ENCODE measurements at places on chromosomes 5 and 9. TPM values are rescaled to one million over a fixed set of nuclear protein-coding genes. Genes with fewer than 3 reads are reported as not detected.

The LCN15 gene
- not detected for total RNA-seq

The ZNF483 gene
- total RNA-seq, result 9.3 TPM

DNA sequence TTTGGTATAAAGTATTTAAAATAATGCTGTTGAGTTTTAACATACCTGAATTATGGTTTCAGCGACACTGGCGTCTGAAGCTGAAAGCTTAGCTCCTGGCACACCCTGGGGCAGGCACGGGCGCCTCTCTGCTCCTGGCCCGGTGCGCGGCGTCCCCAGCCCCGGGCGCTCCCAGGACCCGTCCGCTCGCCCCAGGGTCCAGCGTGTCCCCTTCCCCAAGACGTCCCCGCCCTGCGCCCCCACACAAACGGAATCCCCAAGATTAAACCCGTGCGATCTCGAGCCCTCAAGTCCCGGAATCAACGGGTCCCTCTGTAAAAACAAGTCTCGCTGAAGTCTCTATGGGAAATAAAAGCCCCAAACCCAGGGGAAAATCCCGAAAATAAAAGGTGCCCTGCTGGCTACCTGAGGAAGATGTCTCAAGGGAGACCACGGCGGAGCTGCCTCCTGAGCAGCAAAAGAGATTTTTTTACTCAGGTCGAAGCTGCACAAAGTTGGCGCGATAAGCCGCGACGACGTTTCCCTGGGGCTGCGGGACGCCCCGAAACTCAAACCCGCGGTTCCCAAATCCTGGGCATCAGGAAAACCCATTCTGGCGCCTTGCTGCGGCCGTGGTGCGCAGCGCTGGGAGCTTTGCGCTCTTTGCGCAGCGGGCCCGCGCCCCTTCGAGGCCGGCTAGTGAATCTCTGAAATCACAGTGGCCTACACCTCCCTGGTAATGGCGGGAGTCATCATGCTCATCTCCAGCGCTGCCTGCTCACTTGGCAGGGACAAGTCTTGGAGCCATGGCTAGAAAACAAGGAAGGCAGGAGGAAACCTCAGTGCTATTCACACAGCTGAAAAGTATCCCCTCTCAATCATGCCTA lies 6.3 kb upstream of the IFNA8 start:
- peak; percentile 18 for DNase-seq

- no peak for DNase-seq
Observed at GRCh38 chr5:29469581-29469980, 1723.9 kb upstream of the CDH6 start.

DNA sequence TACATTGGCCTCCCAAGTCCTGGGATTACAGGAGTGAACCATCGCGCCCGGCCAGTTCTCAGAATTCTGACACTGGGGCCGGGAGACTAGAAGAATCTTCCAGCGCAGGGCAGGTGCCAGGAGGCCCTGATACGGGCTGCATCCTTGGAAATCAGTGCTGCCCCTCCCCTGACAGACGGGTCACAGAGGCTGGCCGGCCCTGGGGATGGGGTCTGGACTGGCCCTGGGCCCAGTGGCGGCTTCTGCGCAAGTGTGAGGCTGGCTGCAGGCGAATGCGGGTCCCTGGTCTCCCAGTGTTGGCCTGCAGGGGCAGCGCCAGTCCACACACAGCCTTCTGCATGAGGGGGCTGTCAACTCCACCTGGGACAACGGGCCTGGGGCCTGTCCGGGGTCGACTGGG lies 831 bp upstream of the TBC1D9B start:
- no peak for DNase-seq

DNA sequence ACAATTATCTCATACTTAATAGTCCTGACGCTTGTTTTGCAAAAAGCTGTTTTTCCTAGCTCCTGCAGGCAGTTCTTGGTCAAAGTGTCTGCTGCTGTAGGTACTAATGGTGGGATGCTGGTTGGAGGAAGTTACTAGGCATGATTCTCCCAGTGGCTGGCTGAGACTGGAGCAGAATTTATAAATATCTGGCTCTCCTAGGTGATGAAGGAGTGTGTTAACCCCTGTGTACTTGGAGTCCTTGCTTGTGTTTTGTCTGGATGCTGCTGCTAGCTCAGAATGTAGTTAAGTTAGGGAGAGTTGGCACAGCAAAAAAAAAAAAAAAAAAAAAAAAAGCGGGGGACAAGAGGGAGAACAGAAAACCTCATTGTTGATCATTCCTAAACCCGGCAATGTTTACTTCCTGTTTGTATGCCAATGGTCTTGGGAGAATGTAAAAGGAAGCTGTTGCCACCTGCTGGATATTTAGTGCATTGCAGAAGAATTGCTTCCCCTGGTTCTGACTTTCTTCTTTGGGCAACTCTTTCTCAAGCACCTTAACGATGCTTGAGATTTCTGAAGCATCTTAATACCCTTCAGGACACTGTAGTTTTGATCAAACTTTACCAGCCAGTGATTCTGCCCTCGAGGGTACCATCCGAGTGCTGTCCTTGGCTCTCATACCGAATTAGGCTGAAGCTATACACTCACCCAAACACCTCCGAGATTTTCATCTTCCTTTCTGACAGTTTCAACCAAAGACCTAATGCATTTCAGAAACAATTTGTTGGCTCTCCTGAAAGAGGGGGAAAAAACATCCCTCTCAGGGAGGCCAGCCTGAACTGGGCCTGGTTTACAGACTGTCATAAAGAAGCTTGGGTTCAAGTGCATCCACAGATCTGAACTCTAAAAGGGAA lies 71.7 kb upstream of the WWC1 start:
- peak; percentile 90 for DNase-seq

- DNase-seq, result no peak
Observed at GRCh38 chr5:132445930-132446329, 44.6 kb downstream of the IRF1 start.

GRCh38 chr5:11903121-11903613 lies 1.1 kb downstream of the CTNND2 start:
- peak; percentile 56 for DNase-seq

DNA sequence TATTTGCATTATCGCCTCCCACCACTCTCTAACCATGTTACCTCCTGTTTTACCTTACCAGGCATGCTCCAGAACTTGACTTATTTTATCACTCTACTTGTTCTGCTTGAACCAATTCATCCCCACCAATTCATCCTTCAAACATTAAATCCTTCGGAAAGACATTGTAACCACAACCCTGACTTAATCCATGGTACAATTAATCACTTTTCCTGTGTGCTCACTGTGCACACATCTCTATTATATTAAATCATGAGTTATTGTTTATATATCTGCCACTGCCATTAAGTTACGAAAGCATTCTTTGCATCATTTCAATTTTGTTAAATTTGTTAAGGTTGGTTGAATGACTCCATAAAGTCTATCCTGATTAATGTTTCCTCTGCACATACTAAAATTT lies 7.4 kb upstream of the C5orf46 start:
- DNase-seq, result no peak

- DNase-seq, result no peak
Observed at GRCh38 chr5:32583582-32584232, 1.6 kb upstream of the SUB1 start.

All from tongue (tissue), 3 donors.